ENCODE measurements at places on chromosomes 13 and 19.

DNA sequence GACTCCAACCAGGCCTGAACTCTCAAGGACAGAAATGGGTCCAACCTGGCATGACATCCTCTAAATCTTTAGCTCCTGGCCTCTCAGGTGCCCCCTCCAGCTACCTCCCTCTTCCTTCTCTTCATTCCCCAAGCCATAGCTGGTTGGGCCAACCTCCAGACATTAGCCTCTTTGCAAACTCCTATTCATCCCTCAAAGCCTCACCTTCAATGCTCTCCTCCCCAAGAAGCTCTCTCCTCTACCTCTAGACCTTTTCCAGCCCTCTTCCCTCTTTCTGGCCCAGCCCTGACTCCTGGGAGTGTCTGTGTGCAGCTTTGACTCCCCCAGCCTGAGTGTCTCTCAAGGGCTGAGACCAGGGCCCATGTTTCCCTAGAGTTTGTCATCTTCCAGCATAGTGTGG lies 5.3 kb upstream of the HOMER3 start:
- DNase-seq = no peak

DNA sequence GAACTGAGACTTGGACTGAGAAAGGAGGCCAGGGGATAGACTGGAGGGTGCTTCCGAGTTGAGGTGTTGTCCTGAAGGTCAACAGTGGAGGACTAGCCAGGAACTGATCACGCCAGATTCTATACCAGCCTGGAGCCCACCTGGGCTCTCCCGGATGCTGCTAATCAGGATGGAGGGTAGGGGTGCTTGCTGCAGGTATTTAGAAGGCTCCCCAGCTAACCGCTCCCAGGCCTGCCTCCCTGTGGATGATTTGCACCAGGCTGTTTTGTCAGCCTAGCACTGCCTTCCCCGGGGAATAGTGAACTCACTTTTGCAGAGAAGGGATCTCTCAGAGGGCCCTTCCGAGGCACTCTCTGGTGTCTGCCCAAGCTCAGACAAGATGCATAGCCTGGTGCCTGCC lies 60.5 kb upstream of the KCTD15 start:
- DNase-seq = no peak

DNA sequence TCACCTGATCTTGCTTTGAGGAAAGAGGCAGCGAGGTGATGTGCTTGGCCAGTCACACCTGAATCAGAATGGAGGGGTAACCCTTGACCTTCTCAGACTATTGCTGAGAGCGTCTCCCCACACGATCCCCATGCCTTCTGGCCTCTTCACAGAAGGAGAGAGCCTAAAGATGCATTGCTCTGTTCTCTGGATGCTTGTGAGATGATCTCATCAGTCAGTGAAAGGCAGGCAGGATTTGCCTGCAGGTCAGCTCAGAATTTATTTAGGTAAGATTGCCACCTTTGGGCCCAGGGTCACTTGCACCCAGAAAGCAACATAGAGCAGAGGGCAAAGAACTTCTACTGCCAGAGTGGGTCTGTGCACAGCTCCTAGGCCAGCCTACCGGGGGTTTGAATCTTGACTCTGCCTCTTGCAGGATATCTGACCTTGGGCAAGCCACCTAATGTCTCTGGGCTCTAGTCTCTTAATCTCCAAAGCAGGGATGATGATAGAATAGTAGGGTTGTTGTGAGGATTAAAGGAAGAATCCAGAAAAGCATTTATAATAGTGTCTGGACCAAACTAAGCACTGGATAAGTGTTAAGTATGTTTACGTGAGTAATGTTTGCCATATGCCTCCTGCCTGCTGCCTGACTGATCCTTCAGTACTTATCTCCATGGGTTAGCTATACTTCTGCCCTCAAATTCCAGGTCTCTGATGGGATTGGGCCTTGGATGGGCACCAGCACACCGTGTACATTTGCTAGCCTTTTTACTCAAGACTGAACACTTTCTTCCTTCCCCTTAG lies 8.4 kb upstream of the FLT1 start:
- DNase-seq = no peak

- no peak for DNase-seq
These were observed 207.3 kb downstream of the TEX29 start for GRCh38 chr13:111527614-111528229.

DNA sequence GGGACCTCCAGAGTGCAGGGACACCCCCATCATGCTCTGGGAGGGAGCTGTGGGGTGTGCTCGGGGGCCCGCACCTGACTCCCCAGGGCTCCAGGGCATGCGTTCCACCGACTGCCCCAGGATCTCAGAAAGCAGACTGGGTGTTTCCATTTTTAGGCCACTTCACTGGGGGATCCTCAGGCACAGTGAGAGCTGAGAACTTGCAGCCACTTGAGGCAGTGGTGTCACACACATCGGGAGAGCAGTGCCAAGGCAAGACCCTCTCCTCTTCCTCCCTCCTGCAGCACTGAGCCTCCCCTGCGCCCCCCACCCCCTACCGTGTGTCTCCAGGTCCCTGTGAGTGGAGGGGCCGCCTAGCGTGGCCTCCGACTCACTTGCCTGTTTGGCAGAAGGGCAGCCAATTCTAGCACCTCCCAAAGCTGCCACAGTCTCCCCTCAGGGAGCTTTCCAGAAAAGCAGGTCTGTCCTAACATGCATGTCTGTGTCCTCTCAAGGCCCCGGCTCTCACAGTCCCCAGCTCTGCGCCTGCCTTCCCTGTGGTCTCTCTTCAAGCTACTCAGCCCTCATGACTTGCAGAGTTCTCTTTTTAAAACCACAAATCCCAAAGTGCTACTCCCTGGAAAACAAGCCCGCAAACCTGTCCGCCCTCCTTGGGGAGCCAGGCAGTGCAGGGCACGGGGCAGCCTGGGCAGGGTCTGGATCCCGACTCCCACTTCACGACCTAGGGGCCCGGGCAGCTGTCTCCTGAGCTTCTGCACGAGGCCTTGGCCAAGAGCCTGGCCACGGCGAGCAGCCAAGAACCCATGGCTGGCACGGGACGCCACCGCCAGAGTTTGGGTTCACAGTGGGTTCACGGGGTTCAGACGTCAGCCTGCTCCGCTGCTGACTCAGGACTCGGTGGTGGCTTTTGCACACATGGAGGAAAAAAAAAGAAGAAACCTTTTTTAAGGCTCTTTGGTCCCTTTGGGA lies 94.1 kb downstream of the STK24 start:
- no peak for DNase-seq

- DNase-seq = no peak
These were observed at the start of gene IL11 for GRCh38 chr19:55370305-55370988. Gene IL11 (minus strand): TSS chr19:55370463. CDS start chr19:55370310, 153 bp downstream.

- no peak for DNase-seq
These were observed 391.3 kb downstream of the TDRD3 start for GRCh38 chr13:60788156-60788829.

DNA sequence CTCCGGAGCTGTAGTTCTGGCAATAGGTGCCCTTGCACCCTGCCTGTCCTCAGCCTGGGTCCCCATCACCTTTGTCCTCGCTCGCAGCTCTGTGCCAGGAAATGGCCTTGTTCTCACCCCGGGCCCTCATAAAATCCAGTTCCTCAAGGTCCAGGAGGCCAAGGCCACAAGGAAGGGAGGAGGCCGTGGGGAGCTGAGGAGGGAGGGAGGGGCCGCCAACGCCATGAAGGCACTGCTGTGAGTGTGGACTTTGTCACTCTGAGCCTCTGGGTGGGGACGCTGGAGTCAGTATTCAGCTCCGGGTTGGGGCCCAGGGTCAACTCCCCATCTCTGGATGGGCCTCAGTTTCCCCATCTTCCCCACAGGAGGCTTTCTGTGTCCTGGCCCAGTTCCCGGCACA lies 9.2 kb upstream of the GNA11 start:
- DNase-seq = no peak

GRCh38 chr13:94967183-94968039 lies 255.1 kb upstream of the SOX21 start:
- no peak for DNase-seq

DNA sequence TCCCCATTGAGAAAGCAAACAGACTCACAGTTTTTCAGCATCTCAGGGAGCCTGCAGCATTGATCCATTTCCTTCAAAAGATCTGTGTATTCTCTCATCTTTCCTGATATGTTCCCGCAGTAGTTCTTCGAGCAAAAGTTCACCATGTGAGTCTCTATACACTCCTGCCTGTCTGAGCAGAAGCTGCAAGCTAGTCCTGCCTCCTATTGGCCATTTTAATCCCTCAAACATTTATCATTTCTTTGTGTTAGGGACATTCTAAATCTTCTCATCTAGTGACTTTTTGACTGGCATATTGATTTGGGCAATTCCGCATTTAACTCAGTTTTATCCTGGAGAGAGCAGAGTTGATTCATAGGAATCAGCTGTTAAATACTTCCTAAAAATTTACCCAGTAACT lies 660.4 kb upstream of the KLF12 start:
- no peak for DNase-seq

DNA sequence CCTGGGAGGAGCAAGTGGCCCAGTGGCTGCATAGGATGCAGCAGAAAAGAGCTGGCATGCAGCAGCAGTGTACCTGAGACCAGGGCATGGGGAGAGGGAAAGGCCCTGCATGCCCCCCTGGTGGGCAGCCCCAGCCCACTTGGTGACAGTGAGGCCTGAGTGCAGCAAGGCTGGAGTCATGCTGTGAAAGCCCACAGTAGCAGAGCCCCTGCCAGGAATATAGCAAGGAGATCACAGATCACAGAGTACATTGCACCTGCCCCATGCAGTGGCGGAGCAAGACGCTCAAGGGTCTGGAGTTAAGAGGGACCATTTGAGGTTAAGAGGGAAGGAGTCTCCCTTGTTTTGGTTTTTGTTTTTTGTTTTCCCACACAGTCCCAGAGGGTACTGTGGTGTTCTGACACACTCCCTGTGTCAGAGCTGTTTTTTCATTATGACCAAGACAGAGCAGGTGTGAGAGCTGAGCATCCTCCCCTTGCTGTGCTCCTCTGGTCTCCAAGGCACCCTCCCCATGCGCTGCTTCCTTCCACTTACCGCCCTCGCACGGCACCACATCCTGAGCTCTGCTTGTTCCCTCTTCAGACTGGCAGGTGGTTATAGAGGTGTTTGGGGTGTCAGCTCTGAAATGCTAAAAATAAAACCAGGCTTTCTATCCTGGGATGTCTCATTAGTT lies 85.0 kb upstream of the UBL3 start:
- no peak for DNase-seq

GRCh38 chr13:46831588-46832194 lies 34.7 kb upstream of the ESD start:
- no peak for DNase-seq

GRCh38 chr19:15507068-15508034 lies 974 bp upstream of the CYP4F22 start:
- no peak for DNase-seq

All from GOT3 (cell line).